Thoracic aorta (tissue), 2 donors: ENCODE measurements at places on chromosomes 4 and X.

DNA sequence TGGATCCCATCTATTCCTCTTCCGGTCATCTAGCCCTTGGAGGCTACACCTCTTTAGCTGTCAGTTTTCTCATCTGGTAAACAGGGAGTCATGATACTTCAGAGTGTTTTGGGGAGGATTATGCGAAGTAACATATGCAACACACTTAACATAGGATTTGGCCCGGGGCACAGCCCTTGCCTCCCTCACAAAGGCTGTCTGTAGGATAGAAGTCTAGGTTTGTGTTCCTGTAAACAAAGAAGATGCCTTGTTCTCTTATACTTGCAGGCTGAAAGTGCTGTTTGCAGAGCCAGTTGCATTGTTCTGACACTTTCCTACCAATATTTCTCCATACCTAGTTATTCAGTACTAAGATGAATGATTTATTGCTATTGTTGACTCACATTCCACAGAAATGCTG, 2.2 kb upstream of the APELA start:
- H3K4me1 ChIP-seq = no peaks in the 10 kb centered on the region
- H3K27ac ChIP-seq = no peak overlapping the region
- DNase-seq = no peak
- no peaks in the 10 kb centered on the region for H3K27me3 ChIP-seq
- H3K4me3 ChIP-seq = no peak overlapping the region
- no peaks in the 10 kb centered on the region for H3K36me3 ChIP-seq

DNA sequence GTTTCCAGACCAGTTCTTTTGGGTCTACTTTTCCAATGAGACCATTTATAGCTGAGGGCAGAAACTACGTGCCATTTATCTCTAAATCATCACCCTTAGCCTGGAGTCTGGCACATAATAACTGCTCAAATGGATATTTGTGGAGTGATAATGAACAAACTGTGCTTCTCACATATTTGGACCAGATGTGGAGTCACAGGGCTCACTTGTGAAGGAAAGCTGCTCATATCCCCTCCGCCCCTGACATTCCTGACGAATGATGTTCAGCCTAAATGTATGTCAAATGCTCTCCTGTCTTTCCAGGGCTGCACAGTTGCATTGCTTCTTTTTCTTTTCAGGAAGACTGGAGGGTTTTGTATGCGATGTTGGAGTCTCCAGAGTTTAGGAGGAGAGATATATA, 110.1 kb downstream of the GBA3 start:
- DNase-seq = no peak
- H3K27ac ChIP-seq = no peak overlapping the region
- H3K36me3 ChIP-seq = no peaks in the 10 kb centered on the region
- no peaks in the 10 kb centered on the region for H3K27me3 ChIP-seq
- H3K4me1 ChIP-seq = no peaks in the 10 kb centered on the region

DNA sequence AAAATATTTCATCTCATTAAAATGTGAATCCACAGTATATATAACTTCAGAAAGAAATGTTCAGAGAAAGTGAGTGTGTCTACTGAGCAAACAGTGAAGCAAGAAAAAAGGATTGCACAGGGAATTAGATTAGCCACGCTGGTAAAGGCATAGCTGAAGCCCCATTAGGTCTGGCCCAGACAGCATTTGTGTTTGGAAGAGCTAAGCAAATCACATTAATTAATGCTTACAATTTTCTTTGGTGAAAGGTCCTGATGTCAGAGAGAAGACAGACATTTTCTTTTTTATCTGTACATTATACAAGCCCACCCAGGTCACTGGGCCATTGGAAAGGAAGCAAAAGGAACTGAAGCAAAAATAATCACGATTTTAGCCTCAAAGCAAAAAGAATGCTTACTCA, 354.6 kb downstream of the GRID2 start:
- no peaks in the 10 kb centered on the region for H3K4me1 ChIP-seq
- no peak overlapping the region for H3K4me3 ChIP-seq
- H3K27ac ChIP-seq = no peak overlapping the region
- H3K36me3 ChIP-seq = no peaks in the 10 kb centered on the region
- no peaks in the 10 kb centered on the region for H3K27me3 ChIP-seq

- no peaks in the 10 kb centered on the region for H3K36me3 ChIP-seq
- H3K27me3 ChIP-seq = no peaks in the 10 kb centered on the region
- H3K27ac ChIP-seq = no peak overlapping the region
- H3K4me1 ChIP-seq = peaks cover 7% of the 10 kb centered on the region
- DNase-seq = no peak
Measured at GRCh38 chr4:123698556-123698955, 302.0 kb downstream of the SPRY1 start.

GRCh38 chr4:25310066-25310802, 2.3 kb upstream of the ZCCHC4 start:
- no peaks in the 10 kb centered on the region for H3K36me3 ChIP-seq
- no peak overlapping the region for H3K27ac ChIP-seq
- H3K4me1 ChIP-seq = peaks cover 10% of the 10 kb centered on the region

- peak overlapping the region; percentile 73 for H3K4me3 ChIP-seq
- no peaks in the 10 kb centered on the region for H3K36me3 ChIP-seq
- no peaks in the 10 kb centered on the region for H3K27me3 ChIP-seq
- no peaks in the 10 kb centered on the region for H3K4me1 ChIP-seq
Measured at GRCh38 chrX:130120321-130120731, 10.0 kb upstream of the ELF4 start.

- no peak overlapping the region for H3K27ac ChIP-seq
- peak; percentile 2 for DNase-seq
- H3K36me3 ChIP-seq = no peaks in the 10 kb centered on the region
- H3K4me1 ChIP-seq = no peaks in the 10 kb centered on the region
- no peaks in the 10 kb centered on the region for H3K27me3 ChIP-seq
Measured at GRCh38 chrX:150036181-150036580, 97.9 kb upstream of the EOLA2 start.

DNA sequence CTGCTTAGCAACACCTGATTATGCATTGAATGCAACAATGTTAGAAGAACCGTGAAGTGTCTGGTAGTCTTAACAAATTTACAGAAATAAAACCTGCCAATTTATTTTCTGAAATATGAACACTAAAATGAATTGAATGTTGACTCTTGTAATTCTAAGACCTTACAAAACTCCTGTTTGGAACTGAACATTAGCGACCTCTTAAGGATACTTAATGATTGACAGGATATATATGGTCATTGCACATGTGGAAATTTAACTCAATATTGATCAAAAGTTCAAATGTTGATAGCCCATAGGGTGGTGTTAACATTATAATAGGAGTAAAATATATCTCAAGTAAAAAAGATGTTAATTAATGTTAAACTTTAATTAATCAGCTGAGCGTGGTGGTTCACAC, 79.1 kb downstream of the TECRL start:
- no peaks in the 10 kb centered on the region for H3K36me3 ChIP-seq
- no peak overlapping the region for H3K4me3 ChIP-seq
- H3K4me1 ChIP-seq = no peaks in the 10 kb centered on the region
- no peak overlapping the region for H3K27ac ChIP-seq
